Fibroblast of the aortic adventitia (primary cell): ENCODE measurements at places on chromosomes 3 and 15. TPM values are rescaled to one million over a fixed set of nuclear protein-coding genes. Genes with fewer than 3 reads are reported as not detected.

DNA sequence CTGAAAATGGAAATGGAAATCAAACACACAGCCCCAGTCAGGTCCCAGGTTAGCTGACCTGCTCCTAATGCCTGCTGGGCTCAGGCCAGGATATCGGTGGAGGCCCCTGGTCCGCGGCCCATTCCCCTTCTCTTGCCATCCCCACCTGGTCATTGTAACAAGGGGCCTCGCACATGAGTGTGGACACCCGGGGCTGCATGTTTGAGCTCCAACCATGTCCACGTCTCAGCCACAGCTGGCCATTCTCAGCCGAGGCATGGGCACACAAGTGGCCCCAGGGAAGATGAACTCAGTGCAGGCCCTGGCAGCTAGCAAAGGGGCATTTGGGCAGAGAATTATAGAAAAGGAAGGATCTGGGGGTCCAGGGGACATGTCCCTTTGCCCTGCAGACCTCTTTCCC lies 41.7 kb downstream of the FAM174B start:
- no peak for DNase-seq

- DNase-seq = peak; percentile 93
Measured at GRCh38 chr3:146503461-146504202, 34.3 kb upstream of the PLSCR2 start.

- DNase-seq = no peak
Measured at GRCh38 chr3:9190276-9190675, 59.2 kb downstream of the SRGAP3 start.

GRCh38 chr3:129030611-129031010 lies 29.5 kb downstream of the EFCC1 start:
- no peak for DNase-seq

- no peak for DNase-seq
Measured at GRCh38 chr15:67593562-67593961, 51.1 kb downstream of the MAP2K5 start.

GRCh38 chr3:73114711-73115110 lies 53.3 kb downstream of the EBLN2 start:
- DNase-seq = no peak

DNA sequence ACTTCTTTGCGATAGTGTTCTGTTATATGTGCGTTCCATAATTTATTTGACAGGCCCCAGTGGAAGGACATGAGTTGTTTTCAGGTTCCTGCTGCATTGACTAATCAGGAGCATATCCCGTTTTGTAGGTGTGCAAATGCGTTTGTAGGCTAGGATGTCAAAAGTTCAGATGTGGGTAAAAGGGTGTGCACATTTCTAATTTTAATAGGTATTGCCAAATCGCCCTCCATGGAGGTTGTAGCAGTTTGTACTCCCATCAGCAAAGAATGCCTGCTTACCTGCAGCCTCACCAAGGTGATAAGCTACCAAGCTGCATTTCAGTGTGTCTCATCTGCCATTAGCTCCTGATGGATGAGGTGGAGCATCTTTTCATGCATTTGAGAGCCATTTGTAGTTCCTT lies 36.3 kb downstream of the KLF13 start:
- no peak for DNase-seq

- no peak for DNase-seq
Measured at GRCh38 chr15:40471105-40471807, 472 bp downstream of the CHST14 start.

- DNase-seq = peak; percentile 96
Measured at GRCh38 chr15:98800437-98801233, 152.3 kb downstream of the IGF1R start.

DNA sequence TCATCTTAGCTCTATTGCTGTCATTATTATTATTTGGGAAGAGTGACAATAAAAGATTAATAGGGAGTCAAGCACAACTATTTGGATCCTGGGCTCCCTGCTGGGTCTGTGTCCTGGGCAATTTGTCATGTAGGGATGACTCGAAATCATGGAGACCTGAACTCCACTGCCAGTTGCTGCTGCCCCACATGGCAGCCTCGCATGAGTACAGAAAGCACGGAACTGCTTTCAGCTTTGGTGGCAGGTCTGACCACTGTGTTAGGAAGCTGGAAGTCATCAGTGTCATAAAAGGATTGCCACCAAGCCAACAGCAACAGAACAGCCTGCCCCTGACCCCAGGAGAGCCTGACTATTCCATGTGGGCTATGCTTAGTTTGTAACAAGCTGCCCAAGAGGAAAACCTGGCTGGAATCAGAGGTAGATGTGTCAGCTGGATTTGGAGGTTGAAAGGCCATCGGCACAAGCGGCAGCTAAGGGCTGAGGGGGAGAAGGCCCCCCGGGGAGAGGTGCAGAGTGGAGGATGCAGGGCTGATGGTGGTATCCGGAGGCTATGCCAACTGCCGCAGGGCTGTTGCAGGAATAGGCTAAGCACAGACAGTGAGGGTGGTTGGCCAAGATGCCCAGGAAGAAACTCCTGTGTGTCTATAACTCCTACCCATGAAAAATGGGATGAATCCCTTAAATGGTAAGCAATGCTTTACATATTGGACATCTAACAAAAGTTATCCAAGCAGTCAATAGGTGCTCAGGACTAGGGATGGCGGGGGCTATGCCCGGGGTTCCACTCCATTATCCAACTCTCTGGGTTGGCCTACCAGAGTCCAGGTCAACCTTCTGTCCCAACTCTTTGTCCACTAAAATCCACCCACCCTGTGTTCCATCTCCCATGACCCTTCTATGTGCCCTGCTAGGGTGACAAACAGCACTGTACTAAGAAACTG lies 291.6 kb downstream of the ADAMTS17 start:
- no peak for DNase-seq

DNA sequence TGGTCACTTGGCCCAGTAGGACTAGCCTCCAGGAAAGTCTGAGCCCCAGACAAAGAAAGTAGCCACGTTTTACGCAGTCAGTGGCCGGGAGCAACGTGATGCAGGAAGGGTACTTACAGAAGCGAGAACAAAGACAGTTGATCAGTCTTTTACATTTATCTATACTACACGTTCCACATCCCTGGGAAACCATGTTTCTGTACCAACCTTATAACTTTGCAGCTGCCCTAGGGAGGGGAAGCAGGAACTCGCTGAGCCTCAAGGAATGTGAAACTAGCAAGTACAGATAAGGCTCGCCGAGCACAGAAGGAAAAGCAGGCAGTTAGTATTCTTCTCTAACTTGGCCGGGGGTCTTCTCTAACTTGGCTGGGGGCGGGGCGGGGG lies 3.4 kb upstream of the KNL1 start:
- peak; percentile 37 for DNase-seq

- no peak for DNase-seq
Measured at GRCh38 chr3:68287101-68287500, 632.7 kb upstream of the SUCLG2 start.

- DNase-seq = no peak
Measured at GRCh38 chr3:40737343-40737742, 212.6 kb downstream of the ZNF621 start.

GRCh38 chr3:180934638-180935037 lies 22.2 kb downstream of the FXR1 start:
- DNase-seq = no peak

GRCh38 chr15:95113041-95113440 lies 881.7 kb downstream of the MCTP2 start:
- DNase-seq = no peak

GRCh38 chr15:37880009-37880834 lies 54.2 kb upstream of the TMCO5A start:
- DNase-seq = peak; percentile 79

DNA sequence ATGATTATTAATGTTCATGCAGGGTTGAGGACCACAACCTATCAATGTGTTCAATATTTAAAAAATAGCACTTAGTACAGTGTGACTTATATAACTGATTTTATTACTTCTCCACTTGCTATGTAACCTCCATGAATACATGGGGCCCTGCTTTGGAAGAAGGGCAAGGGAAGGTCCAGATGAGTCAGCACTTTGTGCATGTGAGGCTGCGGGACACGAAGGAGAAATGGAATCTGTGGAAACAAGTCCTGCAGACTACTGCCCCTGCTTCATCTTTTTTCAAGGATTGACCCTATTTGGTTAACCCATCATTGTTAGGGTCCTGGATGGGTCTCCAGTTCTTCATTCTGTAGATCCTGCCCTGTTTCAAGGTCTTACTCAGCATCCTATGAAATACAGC lies 1.6 kb downstream of the NXPE3 start:
- DNase-seq = peak; percentile 86

DNA sequence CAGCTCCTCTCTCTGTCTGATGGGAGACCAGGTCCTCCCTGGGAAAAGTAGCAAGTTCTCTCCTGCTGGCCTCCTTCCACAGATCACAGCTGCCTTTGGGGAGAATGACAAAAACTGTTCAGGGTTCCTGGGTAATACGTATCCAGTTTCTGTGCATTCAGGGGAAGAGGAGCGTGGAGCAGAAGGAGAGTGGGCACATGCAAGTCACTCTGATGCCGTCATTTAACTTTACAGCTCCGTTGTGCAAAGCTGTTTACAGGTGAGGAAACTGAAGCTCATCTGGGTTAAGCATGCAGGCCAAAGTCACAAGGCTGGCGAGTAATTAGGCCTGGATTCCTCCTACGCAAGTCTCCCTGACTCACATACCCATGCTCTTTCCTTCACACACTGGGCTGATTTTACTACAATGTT lies 7.5 kb upstream of the TM4SF1 start:
- DNase-seq = peak; percentile 78

GRCh38 chr3:155425396-155425795 lies 131.9 kb upstream of the STRIT1 start:
- no peak for DNase-seq

GRCh38 chr3:117435506-117435905 lies 725.9 kb downstream of the TUSC7 start:
- no peak for DNase-seq

DNA sequence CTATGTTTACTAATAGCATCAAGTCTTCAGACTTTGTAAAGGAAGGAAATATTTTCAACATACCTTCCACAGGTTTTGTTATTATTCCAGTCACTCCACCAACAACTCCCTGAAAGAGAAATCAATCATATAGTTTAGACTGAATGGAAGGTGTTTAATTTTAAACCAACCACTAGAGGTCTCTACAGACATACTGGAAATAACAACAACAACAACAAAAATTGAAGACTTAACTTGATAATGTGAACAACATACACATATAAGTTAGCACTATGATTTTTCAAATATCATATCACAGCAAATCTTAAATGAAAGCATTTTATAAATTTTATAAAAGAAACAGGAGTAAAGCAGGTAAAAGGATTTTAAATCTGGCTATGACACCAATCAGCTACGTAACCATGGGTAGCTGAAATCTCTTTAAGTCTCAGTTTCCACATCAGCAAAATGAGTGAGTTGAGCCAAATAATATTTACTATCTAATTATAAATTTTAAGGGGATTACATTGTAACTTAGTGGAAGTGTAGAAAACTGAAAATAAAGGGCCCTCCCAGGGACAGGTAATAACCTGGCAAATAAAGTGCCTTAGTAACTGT lies 188.2 kb downstream of the VPS13C start:
- peak; percentile 37 for DNase-seq

DNA sequence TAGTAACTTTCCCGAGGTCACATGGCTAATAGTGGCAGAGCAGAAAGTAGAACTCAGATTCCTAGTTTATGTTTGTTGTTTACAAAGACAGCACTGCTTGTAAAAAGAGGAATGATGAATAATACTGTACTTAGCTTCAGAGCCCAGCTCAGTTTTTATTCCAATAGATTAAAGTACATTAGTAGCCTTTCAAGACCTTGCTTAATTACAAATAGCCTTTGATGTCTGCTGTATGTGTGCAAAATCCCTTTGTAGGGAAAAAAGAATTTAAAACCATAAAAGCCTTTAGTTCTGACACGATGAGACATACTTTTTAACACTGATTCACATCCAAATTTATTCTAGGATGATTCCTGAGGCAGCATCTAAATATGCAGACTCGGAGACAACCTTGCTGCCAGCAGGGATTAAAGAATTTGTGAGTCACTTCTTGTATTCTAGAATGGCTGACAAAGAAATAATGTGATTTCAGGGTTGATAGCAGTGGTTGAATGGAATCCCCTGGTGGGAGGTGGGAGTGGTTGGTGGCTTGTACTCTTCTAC lies 324.2 kb upstream of the TGFBR2 start:
- peak; percentile 92 for DNase-seq

GRCh38 chr3:177724020-177724638 lies 526.8 kb upstream of the TBL1XR1 start:
- peak; percentile 61 for DNase-seq

GRCh38 chr3:183513046-183513706 lies 42.3 kb downstream of the KLHL6 start:
- no peak for DNase-seq

- DNase-seq = peak; percentile 65
Measured at GRCh38 chr3:65894679-65895453, 143.9 kb downstream of the MAGI1 start.

GRCh38 chr3:4340411-4341335 lies 37.5 kb downstream of the SETMAR start:
- DNase-seq = peak; percentile 25

- peak; percentile 89 for DNase-seq
Measured at GRCh38 chr3:112639455-112640225, 1.3 kb downstream of the CCDC80 start.

DNA sequence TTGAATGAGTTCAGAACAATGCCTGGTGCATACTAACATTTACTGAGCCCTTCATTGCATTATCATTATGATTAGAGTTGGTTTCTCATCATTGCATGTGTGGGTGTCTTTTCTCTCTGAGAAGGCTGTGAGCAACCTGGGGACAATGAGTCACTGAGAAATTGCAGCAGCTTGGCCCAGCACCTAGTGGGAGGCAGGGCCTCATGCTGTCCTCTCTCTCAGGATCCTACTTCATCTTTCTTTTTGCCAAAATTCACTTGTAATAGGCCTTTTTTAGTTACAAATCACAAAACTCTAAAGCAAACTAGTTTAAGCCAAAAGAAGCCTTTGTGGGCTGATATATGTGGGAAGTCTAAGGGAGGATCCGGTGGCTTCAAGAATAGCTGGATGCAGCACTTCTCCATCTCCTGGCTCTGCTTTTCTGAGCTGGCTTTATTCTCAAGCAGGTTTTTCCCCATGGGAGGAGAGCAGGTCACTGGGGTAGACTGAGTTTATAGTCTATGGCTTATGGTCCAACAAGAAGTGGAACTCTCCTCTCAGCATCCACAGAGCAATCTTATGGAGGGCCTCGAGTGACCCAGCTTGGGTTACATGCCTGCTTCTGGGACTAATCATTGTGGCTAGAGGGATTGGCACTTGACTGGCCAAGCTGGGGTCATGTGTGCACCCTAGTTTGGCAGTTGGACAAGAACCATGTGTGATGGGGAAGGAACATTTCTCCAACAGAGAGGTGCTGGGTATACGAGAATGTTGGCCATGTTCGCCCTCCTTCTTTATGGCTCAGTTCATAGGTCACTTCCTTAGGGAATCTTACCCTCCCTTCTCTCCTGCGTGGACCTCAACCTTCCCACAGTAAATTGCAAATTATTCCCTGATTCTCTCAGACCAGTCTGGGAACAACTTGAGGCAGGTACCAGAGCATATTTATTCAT lies 8.7 kb upstream of the CAMK1 start:
- peak; percentile 83 for DNase-seq

CYP8B1 gene
- not detected in 2 replicates for total RNA-seq

RTP1 gene
- total RNA-seq = not detected in 2 replicates

ZWILCH gene
- total RNA-seq = 7.8 and 36.5 TPM in 2 replicates

ASB14 gene
- total RNA-seq = under 0.01 TPM in 1 of 2 replicates, not detected in the other

C3orf20 gene
- not detected in 2 replicates for total RNA-seq

C3orf52 gene
- 4.4 and 10.7 TPM in 2 replicates for total RNA-seq

POC1A gene
- total RNA-seq = 1.3 and 10.0 TPM in 2 replicates

ISL2 gene
- total RNA-seq = 0.45 TPM in 1 of 2 replicates, not detected in the other

TICRR gene
- total RNA-seq = 0.33 and 8.8 TPM in 2 replicates

TUSC7 gene
- not detected in 2 replicates for total RNA-seq

PSMD2 gene
- total RNA-seq = 129 and 333 TPM in 2 replicates

CLCN2 gene
- total RNA-seq = 5.9 and 6.2 TPM in 2 replicates

UBAP1L gene
- 2.1 and 3.8 TPM in 2 replicates for total RNA-seq

EFCC1 gene
- total RNA-seq = not detected in 2 replicates

RASGRP1 gene
- total RNA-seq = 0.09 TPM in 1 of 2 replicates, not detected in the other
